ENCODE measurements at places on chromosomes 16 and 17.

- no peak for DNase-seq
Measured at GRCh38 chr16:27977966-27978365, 85.5 kb downstream of the GSG1L start.

DNA sequence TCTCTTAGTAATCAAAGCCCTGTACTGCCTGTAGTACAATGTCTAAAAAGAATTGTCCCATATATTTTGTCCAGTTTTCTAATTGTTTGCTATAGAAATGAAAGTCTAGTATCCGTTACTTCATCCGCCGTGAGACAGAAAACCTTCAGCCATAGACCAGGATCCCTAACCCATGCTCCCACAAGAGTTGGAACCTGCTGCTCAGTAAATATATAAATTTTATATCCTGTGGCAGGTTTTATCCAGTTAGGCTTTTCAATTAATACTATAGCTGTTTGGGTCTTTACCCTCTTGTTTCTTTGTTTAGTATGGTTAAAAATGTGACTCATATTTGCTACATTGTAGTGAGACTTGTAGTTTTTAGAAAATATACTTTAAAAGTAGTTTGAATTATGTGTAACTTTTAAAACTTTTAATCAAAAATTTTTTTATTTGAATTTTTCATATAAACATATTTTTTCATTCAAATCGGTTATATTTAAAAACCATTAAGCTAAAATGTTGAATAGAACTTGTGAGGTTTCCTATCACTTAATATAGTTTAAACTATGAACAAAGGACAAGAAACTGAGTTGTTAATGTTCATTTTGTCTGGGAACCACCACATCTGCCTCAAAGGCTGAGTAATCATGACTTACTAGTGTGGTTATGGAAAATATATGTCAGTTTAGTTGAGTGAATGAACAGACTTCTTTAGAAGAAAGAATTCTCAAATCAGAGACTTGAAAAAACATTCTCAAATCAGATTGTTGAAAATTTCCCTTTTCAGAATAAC, 54.8 kb downstream of the VMP1 start:
- no peak for DNase-seq

DNA sequence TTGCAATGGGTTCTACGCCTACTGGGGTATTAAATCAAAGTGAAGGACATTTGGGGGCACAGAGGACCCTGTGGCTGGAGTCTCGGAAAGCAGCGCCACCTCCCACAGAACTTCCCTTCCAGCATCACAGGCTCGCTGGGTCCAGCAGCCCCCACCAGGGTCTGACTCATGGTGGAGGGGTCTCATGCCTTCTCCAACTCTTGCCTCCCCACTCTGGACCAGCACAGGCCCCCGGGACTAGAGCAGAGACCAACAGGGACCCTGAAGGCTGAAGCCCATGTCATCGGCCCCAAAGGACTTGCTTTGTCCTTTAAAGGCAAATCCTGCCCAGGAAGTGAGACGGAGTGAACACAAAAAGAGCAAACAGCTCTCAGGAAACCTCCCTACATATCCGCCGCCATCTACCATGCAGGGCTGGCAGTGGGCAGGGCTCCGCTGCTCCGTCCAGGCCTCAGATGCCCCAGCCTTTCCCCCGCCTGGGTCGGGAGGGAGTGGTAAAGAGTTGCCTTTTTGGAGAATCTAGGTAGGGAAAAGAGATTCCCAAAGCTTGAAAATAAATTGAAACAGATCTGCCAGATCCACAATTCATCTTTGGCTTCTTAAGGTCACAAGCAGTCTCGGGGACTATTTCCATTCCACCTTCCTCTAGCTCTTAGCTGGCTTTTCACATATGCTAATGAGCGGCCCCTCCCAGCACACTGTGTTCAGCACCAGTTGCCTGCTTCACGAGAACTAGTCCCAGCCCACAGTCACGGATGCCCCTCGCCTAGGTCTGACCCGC, 2.1 kb upstream of the GPRC5C start:
- no peak for DNase-seq

GRCh38 chr16:85527767-85528297, 85.3 kb upstream of the GSE1 start:
- DNase-seq, result no peak
